ENCODE measurements at places on chromosomes 13 and 19. TPM values are rescaled to one million over a fixed set of nuclear protein-coding genes. Genes with fewer than 3 reads are reported as not detected.

DNA sequence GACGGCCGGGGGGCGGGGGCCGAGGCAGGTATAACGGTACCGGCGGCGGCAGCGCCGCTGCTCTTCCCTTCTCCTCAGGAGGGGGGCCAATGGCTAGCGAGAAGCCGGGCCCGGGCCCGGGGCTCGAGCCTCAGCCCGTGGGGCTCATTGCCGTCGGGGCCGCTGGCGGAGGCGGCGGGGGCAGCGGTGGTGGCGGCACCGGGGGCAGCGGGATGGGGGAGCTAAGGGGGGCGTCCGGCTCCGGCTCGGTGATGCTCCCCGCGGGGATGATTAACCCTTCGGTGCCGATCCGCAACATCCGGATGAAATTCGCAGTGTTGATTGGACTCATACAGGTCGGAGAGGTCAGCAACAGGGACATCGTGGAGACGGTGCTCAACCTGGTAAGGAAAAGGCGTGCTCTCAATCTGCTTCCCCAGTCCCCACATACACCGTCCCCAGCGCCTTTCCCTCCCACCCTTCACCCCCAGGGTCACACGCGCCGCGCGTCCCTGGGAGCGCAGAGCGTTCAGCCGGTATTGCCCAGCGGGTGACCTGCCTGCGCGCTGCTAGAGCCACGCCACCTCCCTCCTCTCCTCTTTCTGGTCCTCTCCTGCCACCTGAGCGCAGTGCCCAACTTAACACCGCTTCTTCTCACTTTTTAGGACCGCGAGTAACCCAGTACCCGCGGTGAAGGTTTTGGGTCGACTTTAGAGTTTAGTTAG is 814 bp downstream of the NBEA start:
- no peaks in the 10 kb centered on the region for H3K27me3 ChIP-seq
- H3K27ac ChIP-seq: peak overlapping the region; percentile 87
- H3K4me1 ChIP-seq: peaks cover 20% of the 10 kb centered on the region
- H3K36me3 ChIP-seq: no peaks in the 10 kb centered on the region

DNA sequence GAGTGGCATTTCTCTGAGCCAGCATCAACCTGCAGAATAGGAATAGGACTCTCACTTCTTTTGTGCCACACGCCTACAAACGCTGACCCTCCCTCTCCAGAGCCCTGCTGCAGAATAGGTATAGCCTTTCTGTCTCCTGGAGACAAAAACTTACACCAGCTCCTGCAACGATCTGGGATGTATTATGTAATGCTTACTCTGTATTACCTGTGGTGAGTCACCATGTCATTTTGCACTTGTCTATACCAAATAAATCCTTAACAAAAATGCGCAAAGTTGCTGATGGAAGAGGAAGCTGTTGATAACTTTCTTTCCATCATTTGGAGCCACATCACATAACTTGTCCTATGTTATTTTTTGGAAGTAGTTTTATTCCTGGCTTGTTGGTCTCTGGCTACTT is 155.8 kb upstream of the FNDC3A start:
- H3K36me3 ChIP-seq: no peaks in the 10 kb centered on the region
- no peak overlapping the region for H3K4me3 ChIP-seq
- no peak overlapping the region for H3K27ac ChIP-seq

DNA sequence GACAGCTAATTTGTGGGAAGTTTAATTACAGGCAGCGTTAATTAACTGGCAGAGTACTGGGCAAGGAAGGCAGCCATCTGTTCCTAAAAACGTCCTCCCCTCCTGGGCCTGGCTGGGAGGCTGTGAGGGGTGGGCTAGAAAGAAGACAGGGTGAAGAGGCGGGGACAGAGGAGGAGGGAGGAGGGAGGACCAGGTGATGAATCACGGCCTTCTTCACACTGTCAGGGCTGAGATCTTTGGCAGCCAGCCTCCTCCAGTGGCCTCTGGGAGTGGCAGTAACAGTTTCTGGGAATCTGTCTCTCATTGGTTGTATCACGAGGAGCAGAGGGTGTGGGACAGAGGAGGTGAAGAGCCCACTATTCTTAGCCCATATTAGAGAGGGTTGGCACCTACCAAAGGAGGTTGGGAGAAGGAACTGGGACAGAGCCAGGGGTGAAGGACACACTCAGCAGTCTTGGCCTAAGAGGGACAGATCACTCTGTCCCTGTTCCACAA is 9.6 kb upstream of the ZNRF4 start:
- no peak overlapping the region for H3K27ac ChIP-seq
- peaks cover 34% of the 10 kb centered on the region for H3K27me3 ChIP-seq
- peaks cover 5% of the 10 kb centered on the region for H3K4me1 ChIP-seq
- no peak for DNase-seq

DNA sequence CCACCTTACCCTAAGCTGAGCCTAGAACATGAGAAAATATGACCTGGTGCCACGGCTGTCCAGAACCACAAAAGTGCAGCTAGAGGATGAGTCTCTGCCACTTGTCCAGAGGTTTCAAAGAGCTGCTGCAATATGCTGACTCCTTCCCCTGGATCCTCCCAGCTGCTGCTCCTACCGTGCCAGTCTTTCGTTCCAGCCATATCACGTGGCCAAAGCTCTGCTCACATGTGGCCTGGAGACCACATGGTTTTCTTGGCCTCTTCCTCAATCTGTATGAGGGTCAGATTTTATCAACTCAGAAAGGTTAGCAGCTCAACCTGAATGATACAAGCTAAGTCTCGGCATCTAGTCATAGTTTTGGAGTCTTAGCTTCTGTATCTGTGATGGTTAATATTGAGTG is 3.2 kb upstream of the SACS start:
- no peak for DNase-seq
- no peaks in the 10 kb centered on the region for H3K27me3 ChIP-seq
- H3K4me3 ChIP-seq: no peak overlapping the region
- H3K4me1 ChIP-seq: no peaks in the 10 kb centered on the region
- no peaks in the 10 kb centered on the region for H3K36me3 ChIP-seq

- no peaks in the 10 kb centered on the region for H3K36me3 ChIP-seq
- no peak for DNase-seq
These were observed 4.8 kb upstream of the SMG9 start for GRCh38 chr19:43759515-43759914.

- peak; percentile 91 for DNase-seq
- peaks cover 20% of the 10 kb centered on the region for H3K36me3 ChIP-seq
- H3K4me1 ChIP-seq: peaks cover 54% of the 10 kb centered on the region
- peak within 1 kb of the TSS; percentile 83 for H3K4me3 ChIP-seq
These were observed at the start of gene LRFN3 for GRCh38 chr19:35935911-35936737. Gene LRFN3 (plus strand): TSS chr19:35936374. CDS start chr19:35939426, 3,052 bp downstream.

DNA sequence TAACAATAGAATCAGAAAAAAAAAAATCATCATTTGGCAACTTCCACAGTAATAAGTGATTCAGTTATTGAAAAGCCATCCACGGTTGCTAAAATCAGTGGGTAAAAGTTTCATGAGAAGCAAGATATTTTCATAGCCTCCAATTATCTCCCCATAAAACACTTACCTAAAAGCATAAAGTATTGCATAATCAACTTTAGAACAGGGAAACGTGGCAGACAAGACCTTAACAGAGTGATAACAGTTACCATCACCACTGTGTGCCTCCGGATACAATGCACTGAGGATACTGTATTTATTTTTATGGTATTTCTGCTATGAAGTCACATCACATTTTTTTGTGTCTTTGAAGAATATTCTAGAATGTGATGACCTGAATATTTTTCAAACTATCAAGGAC is 37.0 kb downstream of the ABCC4 start:
- no peak for DNase-seq
- no peak overlapping the region for H3K27ac ChIP-seq
- no peaks in the 10 kb centered on the region for H3K27me3 ChIP-seq
- no peak overlapping the region for H3K4me3 ChIP-seq
- H3K4me1 ChIP-seq: peaks cover 19% of the 10 kb centered on the region
- no peaks in the 10 kb centered on the region for H3K36me3 ChIP-seq

GRCh38 chr13:110341445-110342244 is 34.6 kb downstream of the COL4A2 start:
- no peak overlapping the region for H3K4me3 ChIP-seq
- DNase-seq: no peak
- no peaks in the 10 kb centered on the region for H3K36me3 ChIP-seq
- no peaks in the 10 kb centered on the region for H3K27me3 ChIP-seq
- H3K27ac ChIP-seq: peak overlapping the region; percentile 90
- H3K4me1 ChIP-seq: peaks cover 67% of the 10 kb centered on the region

DNA sequence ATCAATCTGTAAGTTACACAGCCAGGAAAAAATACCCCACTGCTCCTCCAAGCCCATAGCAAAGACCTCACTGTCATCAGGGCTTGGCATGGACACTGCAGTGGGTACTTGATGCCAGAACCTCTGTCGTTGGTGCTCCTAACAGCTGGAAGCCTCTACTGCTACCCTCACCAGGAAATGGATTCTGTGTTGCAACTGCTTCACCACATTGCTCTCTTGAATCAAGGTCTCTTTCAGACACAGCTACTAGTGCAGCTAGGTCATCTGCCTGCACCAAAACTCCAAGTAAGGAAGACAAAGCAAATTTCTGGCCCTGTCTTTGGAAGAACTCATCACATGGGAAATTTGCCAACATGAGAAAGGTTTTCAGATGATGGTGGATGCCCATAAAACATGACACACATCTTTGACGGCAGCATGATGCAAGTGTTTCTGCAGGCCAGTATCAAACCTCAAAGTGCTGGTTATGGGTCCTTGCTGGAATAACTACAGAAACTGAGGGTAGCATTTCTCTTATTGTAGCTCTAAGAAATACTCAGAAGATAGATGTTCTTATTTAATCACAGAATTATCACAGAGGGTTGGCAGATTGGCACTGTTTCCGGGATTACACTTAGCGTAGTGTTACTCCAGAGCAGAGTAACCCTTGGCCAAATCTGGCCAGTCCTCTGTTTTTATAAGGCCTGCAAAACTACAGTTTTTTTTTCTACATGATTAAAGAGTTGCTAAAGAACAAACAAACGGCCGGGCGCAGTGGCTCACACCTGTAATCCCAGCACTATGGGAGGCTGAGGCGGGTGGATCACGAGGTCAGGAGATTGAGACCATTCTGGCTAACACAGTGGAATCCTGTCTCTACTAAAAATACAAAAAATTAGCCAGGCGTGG is 12.9 kb upstream of the PCCA start:
- H3K36me3 ChIP-seq: no peaks in the 10 kb centered on the region
- H3K27ac ChIP-seq: no peak overlapping the region
- H3K4me1 ChIP-seq: no peaks in the 10 kb centered on the region
- H3K27me3 ChIP-seq: no peaks in the 10 kb centered on the region

- no peaks in the 10 kb centered on the region for H3K36me3 ChIP-seq
- no peak overlapping the region for H3K4me3 ChIP-seq
- H3K27me3 ChIP-seq: no peaks in the 10 kb centered on the region
These were observed 72.9 kb upstream of the TSC22D1 start for GRCh38 chr13:44649104-44649428.

- H3K36me3 ChIP-seq: no peaks in the 10 kb centered on the region
- H3K27me3 ChIP-seq: peaks cover 11% of the 10 kb centered on the region
- peak overlapping the region; percentile 99 for H3K4me3 ChIP-seq
- H3K27ac ChIP-seq: no peak overlapping the region
- H3K4me1 ChIP-seq: peaks cover 45% of the 10 kb centered on the region
- no peak for DNase-seq
These were observed 2.2 kb downstream of the NBEA start for GRCh38 chr13:34944274-34944634.

DNA sequence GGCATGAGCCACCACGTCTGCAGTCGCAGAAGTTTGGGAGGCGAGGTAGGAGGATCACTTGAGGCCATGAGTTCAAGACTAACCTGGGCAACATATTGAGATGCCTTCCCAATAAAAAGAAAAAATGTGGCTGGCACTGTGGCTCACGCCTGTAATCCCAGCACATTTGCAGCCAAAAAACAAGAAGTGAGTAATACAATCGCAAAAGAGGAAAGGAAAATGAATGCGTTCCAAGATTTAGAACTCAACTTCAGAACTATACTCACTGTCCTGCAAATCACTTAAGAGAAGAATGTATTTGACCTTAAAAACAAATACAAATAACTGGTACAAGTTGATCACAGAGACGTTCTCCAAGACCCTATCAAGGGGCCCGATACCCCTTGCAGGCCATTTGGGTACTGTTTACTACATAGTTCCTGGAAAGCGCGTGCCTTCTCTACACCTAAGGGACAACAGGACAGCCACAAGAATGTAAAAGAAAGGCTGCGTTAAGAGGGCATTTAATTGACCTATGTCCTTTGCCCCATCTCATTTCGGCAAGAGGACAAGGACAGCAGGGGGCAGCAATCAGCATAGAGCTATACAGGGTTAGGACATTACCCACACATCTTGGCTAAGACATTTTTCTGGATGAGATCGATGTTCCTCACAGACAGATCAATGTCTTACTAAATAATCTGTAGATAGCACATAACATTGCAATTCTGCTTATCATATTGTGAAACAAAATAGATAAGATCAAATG is 41.3 kb downstream of the FLT3 start:
- no peaks in the 10 kb centered on the region for H3K36me3 ChIP-seq
- H3K4me1 ChIP-seq: no peaks in the 10 kb centered on the region
- H3K27me3 ChIP-seq: peaks cover 12% of the 10 kb centered on the region
- DNase-seq: peak; percentile 28
- no peak overlapping the region for H3K27ac ChIP-seq

- H3K4me3 ChIP-seq: no peak overlapping the region
- H3K4me1 ChIP-seq: no peaks in the 10 kb centered on the region
- DNase-seq: peak; percentile 12
- no peak overlapping the region for H3K27ac ChIP-seq
- H3K27me3 ChIP-seq: no peaks in the 10 kb centered on the region
These were observed 35.6 kb upstream of the IL17D start for GRCh38 chr13:20667857-20668437.

GRCh38 chr19:1068009-1069001 is 1.3 kb downstream of the ARHGAP45 start:
- no peaks in the 10 kb centered on the region for H3K27me3 ChIP-seq
- peaks cover 54% of the 10 kb centered on the region for H3K4me1 ChIP-seq
- peak overlapping the region; percentile 71 for H3K27ac ChIP-seq
- no peak for DNase-seq

- H3K27ac ChIP-seq: no peak overlapping the region
- peaks cover 28% of the 10 kb centered on the region for H3K36me3 ChIP-seq
- DNase-seq: no peak
- no peak overlapping the region for H3K4me3 ChIP-seq
These were observed 10.4 kb upstream of the AKAP8L start for GRCh38 chr19:15428956-15429824.

GRCh38 chr13:51926528-51926885 is 64.7 kb downstream of the CCDC70 start:
- H3K36me3 ChIP-seq: peaks cover 11% of the 10 kb centered on the region
- H3K27ac ChIP-seq: no peak overlapping the region
- H3K4me1 ChIP-seq: no peaks in the 10 kb centered on the region
- H3K4me3 ChIP-seq: no peak overlapping the region

- H3K4me3 ChIP-seq: no peak overlapping the region
- DNase-seq: no peak
- no peaks in the 10 kb centered on the region for H3K27me3 ChIP-seq
These were observed 9.5 kb downstream of the MEF2B start for GRCh38 chr19:19160461-19161035.

NAPA gene
- total RNA-seq: 62.8 TPM

NPHS1 gene
- total RNA-seq: not detected

BRME1 gene
- total RNA-seq: 0.87 TPM

C1QTNF9B gene
- total RNA-seq: not detected

CRX gene
- total RNA-seq: not detected

ZIC2 gene
- not detected for total RNA-seq

Data from stomach (tissue), 19 donors.